Stimulated activated CD4-positive, alpha-beta T cell treated with anti-CD3 and anti-CD28 coated beads, Interleukin-15, amount 100 ng/mL, for 48 hours (primary cell): ENCODE measurements at places on chromosomes 7 and 10.

DNA sequence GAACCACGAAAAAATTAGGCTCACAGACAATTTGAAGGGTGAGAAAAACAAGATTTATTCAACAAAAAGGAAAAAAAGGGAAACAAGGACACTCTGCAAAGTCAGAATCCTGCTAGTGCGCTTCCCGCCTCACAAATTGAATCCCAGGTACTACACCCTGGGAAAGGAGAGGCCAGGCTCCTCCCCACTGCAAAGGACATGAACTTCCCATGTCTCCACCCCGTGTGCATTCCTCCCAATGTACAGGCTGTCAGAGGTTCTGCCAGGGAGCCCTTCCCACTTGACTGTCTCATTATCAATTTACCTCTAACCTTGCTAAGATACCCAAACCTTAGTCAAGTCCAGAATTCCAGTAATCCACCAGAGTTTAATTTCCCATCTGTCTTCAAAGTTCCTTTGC lies 70.4 kb upstream of the CDK1 start:
- DNase-seq = no peak

DNA sequence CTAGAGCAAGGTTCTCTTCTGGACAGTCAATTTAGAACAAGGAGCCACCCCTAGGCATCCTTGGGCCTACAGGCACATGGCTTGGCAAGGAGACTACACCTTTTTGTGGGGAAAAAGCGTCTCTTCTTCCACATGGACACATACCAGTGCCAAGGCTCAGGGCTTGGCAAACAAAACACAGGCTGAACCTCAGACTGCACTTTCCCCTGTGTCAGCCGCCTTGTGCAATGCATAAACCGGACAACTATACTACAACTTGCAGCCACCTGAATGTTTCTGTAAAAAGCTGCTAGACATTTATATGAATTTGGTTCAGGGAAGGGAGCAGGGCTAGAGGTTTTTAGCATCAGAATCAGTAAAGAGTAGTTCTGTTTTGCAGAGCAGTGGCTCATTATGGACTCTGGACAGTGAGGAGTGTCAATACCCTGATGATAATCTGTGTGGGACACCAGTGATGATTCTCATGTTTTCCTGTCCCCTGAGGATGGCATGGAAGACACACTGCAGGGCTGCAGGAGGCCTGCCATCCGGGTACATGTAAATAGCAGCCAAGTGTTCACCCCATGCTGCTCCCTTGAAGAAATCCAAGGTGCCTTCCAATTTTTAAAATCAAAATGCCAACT lies 118.9 kb downstream of the GATA3 start:
- no peak for DNase-seq

DNA sequence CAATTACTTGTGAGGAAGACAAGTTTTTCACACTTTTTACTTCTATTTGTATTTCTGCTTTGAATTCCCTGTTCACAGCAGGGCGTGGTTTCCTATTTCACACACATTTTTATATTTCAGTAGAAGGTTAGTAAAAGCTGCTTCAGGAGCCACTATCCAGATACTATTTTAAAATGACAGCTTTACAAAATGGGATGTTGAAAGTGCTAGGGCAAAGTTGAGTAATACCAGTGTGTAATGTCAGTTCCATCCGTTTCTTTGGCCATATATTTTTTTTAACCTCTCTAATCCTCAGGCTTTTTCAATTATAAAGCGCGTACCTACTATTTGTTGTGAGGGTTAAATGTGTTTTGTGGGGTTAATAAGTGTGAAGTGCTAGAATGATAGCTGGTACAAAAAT lies 276.6 kb downstream of the GPR158 start:
- no peak for DNase-seq

DNA sequence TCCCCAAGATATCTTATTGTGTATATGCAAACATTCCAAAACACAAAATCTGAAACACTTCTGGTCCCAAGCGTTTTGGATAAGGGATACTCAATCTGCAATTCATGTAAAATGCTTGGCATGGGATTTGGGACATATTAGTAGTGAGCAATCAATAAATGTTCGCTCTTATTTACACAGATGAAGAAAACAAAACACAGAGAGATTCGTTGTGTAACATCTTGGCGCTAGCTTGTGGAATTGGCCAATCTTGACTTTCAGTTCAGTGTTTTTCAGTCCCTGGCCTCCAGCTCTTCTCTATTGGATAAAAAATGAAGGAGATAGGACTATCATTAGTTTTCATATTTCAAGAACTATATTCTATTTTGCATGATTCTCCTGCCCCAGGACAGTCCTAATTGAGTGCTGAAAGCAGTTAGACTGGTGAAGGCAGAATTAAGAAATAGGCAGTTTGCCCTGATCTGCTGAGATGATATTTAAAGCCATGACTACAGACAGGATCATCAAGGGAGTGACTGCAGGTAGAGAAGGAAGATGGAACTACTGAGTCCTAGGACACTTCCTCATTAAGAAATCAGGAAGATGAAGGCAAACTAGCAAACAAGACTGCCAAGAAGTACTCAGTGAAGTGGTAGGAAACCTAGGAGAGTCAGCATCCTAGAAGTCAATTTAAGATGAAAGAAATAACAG lies 1.8 kb downstream of the PNLIPRP3 start:
- DNase-seq = no peak

DNA sequence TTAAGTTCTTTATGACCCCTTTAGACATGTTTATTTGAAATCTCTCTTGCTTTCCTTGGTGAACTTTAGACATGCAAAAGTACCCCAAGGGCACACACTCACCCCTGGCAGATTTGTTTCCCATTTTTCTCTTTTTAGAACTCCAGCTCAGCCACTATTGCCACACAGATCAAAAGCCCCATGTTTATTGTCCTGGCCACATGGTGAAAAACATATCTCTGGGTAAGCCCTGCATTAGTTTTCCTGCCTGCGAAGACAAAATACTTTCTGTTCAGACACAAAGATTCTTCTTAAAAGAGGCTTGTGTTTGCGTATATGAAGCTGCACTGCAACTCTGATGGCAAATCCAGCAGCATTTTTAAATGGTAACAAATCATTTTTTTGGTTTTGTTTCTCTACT lies 200.0 kb downstream of the POLR1F start:
- no peak for DNase-seq

DNA sequence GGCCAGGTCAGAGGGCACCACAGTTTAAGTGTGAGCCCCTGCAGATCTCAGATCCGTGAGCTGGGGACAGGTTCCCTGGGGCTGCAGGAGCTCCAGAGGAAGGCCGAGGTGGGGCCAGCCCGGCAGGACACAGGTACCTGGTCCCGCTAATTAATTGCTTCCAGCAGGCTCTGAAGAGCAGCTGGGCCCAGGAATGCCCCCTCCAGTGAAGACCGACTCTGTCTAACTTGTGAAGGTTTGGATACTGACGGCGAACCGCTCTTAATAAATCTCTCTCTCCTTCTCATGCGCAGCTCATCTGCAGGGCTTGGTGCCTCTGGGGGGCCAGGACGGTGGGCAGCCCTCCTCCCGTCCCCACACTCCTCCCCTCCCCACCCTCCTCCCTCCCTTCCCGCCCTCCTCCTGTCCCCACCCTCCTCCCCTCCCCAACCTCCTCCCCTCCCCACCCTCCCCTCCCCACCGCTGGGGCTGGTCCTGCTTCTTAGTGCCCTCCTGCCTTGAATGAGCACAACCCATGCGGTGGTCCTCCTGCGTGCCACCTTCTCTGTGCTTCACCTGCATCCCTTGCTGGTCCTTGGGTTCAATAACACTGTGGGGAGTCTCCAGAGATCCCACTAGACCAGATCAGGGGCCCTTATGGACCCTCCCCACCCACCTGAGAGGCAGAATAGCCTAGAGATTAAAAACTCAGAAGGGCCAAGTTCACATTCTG lies 38.3 kb downstream of the PDGFA start:
- no peak for DNase-seq

DNA sequence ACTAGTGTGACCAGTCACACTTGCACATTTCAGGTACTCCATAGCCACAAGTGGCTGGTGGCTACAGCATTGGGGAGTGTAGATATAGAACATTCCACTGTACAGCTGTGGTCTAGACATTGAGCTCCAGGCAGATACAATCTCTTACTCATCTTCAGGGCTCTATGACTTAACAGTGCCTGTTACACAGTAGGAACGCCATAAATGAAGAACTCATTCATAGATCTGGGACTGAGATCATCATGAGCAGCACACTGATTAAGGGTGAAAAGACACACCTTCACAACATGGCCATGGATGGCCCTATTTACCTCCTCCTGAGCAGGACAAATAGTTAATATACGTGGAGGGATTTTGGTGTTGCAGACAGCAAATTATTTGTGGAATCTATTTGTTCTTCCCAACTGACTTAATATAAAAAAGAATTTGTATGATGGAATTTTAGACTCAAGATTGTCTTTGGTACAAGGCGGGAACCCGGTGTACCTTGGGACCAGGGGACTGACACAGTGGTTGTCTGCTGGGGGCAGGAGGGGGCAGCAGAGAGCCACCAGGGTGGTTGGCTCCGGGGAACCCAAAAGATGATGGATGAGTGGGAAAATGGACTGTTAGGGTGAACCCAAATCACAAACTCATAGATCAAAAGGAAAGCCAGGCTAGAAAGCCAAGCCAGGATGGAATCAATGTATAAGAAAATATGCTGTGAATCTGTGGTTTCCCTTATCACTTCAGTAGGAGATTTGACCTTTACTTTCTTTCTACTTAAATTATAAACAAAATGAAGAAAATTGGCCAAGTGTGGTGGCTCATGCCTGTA lies 24.3 kb upstream of the CPA2 start:
- DNase-seq = peak; percentile 49

DNA sequence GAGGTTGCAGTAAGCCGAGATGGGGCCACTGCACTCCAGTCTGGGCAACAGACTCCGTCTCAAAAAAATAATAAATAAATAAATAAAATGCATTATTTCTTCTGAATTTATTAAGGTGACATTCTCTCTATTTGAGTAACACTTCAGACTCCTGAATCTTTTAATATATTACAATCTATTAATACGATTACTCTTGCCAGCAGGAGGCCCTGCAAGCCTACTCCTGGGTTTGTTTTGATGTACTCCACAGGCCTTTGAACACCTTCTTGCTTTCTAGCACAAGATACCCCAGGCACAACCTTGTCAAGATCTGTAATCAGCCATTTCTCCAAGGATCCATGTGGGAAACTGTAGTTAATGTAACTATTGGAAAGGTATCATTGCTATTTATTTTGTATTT lies 63.5 kb downstream of the COBL start:
- no peak for DNase-seq

DNA sequence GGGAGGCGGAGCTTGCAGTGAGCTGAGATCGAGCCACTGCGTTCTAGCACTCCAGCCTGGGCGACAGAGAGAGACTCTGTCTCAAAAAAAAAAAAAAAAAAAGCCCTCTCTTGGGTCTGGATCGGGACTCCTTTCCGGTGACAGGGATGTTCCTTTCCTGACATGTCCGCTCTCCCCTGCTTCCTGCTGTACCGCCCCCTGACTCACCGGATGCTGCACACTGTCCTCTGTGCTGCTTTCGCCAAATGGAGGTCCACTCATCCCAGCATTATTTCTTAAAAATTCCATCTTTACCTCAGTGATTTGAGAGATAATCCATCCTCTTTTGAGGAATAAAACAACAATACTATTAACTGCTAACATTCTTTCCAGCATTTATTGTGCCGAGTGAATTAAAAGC lies 113.8 kb upstream of the EEPD1 start:
- DNase-seq = no peak

DNA sequence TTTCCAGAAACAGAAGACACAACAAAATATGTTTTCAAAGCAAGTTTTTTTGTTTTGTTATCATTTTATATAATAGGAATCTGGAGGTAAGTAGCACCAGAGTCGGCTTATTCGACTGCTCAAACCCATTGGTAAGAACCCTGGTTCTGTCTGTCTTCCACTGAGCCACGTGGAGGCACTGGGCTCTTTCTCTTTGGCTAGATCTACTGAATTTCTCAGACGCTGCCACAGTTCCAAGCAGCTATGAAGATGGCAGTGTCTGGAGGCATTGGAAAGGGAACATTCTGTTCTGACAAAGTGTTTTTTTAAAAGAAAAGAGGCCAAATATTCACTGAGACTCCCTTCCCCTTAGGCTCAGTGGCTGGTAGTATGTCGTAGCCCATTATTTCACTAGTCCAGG lies 338.8 kb downstream of the NRG3 start:
- DNase-seq = no peak

DNA sequence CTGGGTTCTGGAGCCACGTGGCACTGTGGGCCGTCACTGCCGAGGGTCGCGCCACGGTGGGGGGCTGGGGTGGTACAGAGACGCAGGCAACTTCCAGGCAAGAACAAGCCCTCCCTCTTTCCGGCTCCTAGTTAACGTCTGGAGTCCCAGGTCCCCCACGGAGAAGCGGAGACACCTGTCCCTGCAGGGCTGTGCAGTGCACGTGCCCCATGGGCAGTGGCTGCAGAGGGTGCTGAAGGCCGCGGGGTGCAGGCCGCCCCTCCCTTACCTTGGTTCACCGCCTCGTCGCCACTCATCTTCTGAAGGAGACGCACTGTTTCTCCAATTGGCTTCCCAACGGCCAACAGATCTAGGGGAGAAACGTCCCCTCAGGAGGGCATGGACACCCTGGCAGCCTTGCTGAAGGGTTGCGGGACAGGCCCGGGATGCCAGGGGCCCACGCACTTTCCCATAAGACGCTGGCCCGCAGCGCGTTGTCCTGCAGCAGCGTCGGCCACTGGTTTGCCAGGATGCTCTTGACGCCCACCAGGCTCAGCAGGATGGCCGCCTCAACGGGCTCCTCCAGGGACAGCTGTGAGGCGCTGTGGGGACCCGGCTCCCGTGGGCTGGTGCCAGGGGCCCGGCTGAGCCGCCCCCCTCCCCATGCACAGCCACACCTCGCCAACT lies 24.3 kb upstream of the NKX6-2 start:
- DNase-seq = no peak

DNA sequence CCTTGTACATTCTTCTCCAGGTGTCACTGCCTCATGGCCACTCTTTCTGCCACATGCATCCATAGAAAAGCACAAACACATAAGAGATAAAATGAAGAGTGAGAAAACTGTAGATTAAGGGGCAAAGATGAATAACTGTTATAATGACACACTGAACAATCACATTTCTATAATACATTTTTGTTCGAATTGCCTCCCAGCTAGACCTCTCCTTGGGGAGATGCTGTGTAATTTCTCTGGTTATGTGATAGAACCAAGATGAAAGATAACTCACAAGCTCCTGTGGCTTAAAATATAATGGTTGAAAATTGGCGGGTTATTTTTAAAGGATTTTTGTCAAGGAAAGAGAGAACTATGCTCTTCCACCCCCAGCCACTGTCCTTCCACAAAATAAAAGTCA lies 60.2 kb upstream of the STEAP1 start:
- DNase-seq = no peak

- DNase-seq = no peak
Measured at GRCh38 chr10:30765022-30765615, 135.6 kb upstream of the LYZL2 start.

- no peak for DNase-seq
Measured at GRCh38 chr7:133053321-133053891, 28.5 kb downstream of the CHCHD3 start.

DNA sequence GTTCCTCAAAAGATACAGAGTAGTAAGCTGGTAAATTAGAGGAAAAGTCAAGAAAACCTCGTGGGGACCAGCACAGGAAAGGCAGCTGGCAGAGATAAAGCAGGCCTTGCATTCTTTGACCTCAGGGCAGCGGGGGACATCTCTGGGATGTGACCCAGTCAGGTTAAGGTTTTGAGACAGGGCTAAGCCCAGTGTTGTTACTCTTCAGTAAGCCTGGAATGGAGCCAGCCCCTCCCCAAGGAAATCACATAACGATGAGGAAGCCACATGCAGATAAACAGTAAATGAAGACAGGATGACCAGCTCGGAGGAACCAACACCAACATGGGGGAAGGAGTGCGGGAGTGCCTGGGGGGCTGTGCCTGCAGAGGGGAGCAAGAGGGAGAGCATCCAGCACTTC lies 99.6 kb downstream of the JAZF1 start:
- DNase-seq = no peak
